Urinary bladder (tissue), 4 donors: ENCODE measurements at places on chromosomes 2 and 18. TPM values are rescaled to one million over a fixed set of nuclear protein-coding genes. Genes with fewer than 3 reads are reported as not detected.

Gene SEH1L
- 18.1 TPM for polyA plus RNA-seq

Gene ALPP
- polyA plus RNA-seq, result not detected

Gene SCN9A
- 0.67 TPM for polyA plus RNA-seq

Gene SH3RF3
- polyA plus RNA-seq, result 12.6 TPM

- no peak for DNase-seq
Measured at GRCh38 chr2:135175177-135175576, 123.1 kb downstream of the RAB3GAP1 start.

DNA sequence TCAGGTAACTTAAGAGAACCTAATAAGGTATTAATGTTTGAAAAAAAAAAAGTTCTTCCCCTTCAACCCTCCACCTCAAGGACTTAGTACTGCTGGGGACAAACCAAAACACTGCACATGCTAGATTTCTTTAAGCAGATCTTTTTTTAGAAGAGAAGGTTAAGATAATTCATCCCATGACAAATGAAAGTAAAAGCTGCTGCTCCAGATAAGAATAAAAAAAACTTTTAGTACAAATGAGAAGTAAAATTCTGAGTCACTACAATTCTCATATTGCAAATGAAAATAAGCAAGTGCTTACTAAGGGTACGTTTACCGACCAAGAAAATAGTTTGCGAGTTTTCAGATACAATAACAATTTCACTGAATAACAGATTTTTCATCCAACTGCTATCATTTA, 8.9 kb downstream of the STAM2 start:
- DNase-seq, result no peak

DNA sequence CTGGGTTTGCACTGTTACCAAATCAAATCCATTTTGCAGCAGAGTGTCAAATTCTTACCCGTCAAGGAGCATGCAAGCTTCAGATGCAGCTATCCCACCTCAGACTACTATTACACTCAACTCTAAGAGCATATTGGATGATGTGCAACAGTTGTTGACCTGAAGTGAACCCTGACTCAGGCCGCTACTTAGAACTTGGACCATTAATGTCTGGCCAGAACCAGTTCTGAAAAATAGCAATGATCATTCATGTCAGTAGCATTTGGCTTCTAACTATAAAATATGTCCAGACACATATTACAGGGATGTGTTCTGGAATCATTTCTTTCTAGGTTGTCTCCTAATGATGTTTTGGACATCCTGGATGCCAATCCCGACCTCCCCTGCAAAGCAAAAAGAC, 135.5 kb upstream of the PKDCC start:
- DNase-seq, result no peak

- no peak for DNase-seq
Measured at GRCh38 chr2:209998596-209998995, 3.8 kb upstream of the RPE start.

GRCh38 chr2:185108588-185108987, 510.3 kb downstream of the ZNF804A start:
- DNase-seq, result no peak
